Effector memory CD4-positive, alpha-beta T cell (primary cell): ENCODE measurements at places on chromosomes 13 and 19.

DNA sequence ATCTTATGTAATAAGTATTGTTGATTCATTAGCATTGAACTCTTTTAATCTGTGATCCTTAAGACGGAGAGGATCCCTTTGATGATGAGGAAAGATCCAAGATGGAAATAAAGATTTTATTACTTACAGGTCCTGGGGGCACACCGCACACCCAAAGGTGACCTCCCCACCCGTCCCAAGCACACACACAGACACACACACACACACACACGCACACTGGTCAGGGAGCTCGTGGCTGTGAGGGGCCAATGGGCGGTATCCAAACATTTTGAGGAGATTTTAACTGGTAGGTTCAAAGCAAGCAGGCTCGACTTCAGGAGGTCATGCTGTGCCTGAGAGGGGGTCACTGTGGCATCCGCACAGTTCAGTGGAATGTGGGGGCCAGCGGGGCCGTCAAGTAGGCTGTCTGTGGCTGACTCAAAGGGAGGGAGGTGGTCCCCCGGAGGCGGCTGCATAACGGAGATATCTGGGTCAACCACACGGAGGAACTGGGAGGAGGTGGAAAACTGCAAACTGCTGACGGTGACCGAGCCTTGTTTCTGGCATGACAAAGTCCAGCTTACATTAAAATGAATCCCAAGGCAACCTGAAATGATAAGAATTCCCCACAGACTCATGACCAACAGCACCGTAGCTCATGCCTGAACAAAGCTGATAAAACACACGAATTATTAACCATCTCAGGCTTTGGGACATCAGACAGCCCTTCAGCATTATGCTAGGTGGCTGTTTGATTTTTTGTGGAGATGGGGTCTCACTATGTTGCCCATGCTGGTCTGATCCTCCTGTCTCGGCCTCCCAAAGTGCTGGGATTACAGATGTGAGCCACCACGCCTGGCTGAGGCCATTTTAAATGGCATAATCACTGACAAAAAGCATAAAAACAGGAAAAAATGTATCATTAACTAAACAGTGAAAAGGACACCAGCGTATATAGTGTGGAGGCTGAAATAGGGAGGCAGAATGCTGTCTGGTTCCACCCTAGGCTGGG is 20.9 kb upstream of the SIGLEC11 start:
- no peak for DNase-seq
- H3K36me3 ChIP-seq: peaks cover 35% of the 10 kb centered on the region
- no peaks in the 10 kb centered on the region for H3K4me1 ChIP-seq
- H3K27ac ChIP-seq: no peak overlapping the region

- H3K27me3 ChIP-seq: no peaks in the 10 kb centered on the region
- no peaks in the 10 kb centered on the region for H3K4me1 ChIP-seq
- no peak overlapping the region for H3K27ac ChIP-seq
- no peak overlapping the region for H3K4me3 ChIP-seq
- no peak for DNase-seq
- peaks cover 85% of the 10 kb centered on the region for H3K36me3 ChIP-seq
Observed at GRCh38 chr19:19651076-19651475, 7.6 kb upstream of the GMIP start.

DNA sequence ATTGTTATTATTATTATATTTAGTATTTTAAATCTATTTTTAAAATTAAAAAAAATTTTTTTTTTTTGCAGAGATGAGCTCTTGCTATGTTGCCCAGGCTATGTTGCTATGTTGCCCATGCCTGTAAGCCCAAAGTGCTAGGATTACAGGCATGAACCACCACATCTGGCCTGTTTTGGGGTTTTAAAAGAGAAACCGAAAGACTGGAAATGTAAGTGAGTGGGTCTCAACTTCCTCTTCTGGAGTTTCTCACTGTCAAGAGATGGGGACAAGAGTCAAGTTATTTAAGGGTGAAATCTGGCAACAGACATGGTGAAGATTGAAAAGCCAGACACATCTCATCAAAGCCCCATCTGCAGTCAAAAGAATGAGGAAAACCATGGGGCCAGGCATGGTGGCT is 4.2 kb upstream of the OR7G3 start:
- H3K36me3 ChIP-seq: no peaks in the 10 kb centered on the region
- H3K4me1 ChIP-seq: no peaks in the 10 kb centered on the region
- peaks cover 6% of the 10 kb centered on the region for H3K27me3 ChIP-seq
- DNase-seq: no peak
- H3K27ac ChIP-seq: no peak overlapping the region

GRCh38 chr19:18340190-18340989 is at the start of gene PGPEP1:
Gene PGPEP1, plus strand, starts transcription at chr19:18340598. Its CDS starts 84 bp downstream, at chr19:18340682.
- peak within 1 kb of the TSS; percentile 78 for H3K4me3 ChIP-seq
- DNase-seq: peak; percentile 17
- peak within 1 kb of the TSS; percentile 72 for H3K27ac ChIP-seq
- H3K36me3 ChIP-seq: peaks cover 8% of the 10 kb centered on the region

- DNase-seq: no peak
- H3K4me3 ChIP-seq: no peak overlapping the region
- no peak overlapping the region for H3K27ac ChIP-seq
Observed at GRCh38 chr13:30406779-30407416, 15.4 kb upstream of the UBE2L5 start.

GRCh38 chr13:32938314-32938713 is 77.9 kb upstream of the KL start:
- no peaks in the 10 kb centered on the region for H3K36me3 ChIP-seq
- H3K4me1 ChIP-seq: no peaks in the 10 kb centered on the region
- no peak for DNase-seq
- H3K27me3 ChIP-seq: no peaks in the 10 kb centered on the region
- no peak overlapping the region for H3K27ac ChIP-seq

DNA sequence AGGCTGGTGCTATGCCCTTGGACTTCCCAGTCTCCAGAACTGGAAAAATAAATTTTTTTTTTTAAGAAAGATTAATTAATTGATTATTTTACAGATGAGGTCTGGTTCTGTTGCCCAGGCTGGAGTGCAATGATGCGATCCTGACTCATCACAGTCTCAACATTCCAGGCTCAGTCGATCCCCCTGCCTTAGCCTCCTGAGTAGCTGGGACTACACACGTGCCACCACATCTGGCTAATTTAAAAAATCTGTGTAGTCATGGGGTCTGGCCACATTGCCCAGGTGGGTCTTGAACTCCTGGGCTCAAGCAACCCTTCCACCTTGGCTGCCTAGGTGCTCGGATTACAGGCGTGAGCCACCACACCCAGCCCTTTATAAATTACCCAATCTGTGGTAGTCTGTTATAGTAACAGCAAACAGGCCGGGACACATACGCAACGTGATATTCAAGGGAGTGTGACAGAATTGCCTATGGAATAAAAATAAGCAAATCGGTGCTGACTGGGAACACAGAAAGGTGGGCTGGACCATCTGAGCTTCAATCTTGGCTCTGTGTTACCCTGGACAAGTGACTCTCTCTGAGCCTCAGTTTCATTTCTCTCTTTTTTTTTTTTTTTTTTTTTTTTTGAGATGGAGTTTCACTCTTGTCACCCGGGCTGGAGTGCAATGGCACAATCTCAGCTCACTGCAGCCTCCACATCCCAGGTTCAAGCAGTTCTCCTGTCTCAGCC is 42.8 kb downstream of the PIN1 start:
- H3K4me1 ChIP-seq: no peaks in the 10 kb centered on the region
- DNase-seq: no peak
- no peak overlapping the region for H3K4me3 ChIP-seq
- H3K27ac ChIP-seq: no peak overlapping the region
- H3K36me3 ChIP-seq: no peaks in the 10 kb centered on the region

- H3K4me3 ChIP-seq: no peak overlapping the region
- H3K27me3 ChIP-seq: no peaks in the 10 kb centered on the region
- no peak for DNase-seq
- no peak overlapping the region for H3K27ac ChIP-seq
- no peaks in the 10 kb centered on the region for H3K4me1 ChIP-seq
Observed at GRCh38 chr13:66751691-66752090, 478.4 kb downstream of the PCDH9 start.

DNA sequence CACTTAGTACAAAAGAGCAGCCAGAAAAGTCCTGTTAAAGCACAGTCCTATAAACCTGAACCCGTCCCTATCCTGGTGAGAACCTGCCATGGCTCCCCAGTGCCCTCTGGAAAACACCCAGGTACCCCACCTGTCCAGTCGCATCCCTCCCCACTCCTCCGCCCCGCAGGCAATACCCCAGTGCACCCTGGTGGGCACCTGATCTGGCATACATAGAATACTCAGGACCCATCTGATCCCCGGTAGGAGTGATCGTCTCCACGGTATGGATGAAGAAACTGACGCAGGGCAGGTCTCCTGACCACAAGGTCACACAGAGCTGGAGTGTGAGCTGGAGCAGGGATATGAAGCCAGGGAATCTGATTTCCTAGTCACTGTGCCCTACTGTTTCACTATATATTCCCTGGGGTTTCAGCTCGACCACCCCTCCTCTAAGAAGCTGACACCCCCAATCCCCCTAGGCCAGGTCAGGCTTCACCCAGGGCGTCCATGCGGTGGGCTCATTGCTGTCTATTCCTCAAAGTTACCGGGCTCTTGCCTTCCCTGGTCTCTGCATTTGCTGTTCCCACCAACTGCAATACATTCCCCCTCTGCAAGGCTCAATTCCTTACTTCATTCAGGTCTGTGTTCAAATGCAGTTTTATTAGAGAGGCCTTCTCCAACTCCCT is 12.6 kb downstream of the FBXO46 start:
- no peaks in the 10 kb centered on the region for H3K27me3 ChIP-seq
- peaks cover under 1% of the 10 kb centered on the region for H3K36me3 ChIP-seq
- H3K27ac ChIP-seq: peak overlapping the region; percentile 79
- H3K4me3 ChIP-seq: peak overlapping the region; percentile 46

DNA sequence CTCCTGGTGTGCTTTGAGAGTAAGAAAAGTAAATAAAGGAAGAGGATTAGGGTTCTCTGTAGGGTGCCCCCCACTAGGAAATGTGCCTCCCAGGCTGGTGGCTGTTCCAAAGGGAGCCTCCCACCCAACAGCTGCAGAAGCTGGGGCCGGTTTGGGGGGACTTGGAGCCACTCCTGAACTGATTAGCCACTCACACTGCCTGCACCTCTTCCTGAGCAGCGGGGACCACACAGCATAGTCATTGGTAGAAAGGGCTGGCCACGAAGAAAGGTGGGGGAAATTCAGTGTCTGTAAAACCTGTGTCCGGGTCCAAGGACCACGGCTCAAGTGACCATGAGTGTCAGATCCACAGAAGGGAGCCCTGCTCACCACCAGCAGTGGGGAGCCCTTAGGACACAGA is 55.6 kb downstream of the SPACA7 start:
- H3K27me3 ChIP-seq: no peaks in the 10 kb centered on the region
- H3K4me1 ChIP-seq: no peaks in the 10 kb centered on the region
- no peak for DNase-seq
- H3K4me3 ChIP-seq: no peak overlapping the region
- H3K27ac ChIP-seq: no peak overlapping the region
- no peaks in the 10 kb centered on the region for H3K36me3 ChIP-seq

DNA sequence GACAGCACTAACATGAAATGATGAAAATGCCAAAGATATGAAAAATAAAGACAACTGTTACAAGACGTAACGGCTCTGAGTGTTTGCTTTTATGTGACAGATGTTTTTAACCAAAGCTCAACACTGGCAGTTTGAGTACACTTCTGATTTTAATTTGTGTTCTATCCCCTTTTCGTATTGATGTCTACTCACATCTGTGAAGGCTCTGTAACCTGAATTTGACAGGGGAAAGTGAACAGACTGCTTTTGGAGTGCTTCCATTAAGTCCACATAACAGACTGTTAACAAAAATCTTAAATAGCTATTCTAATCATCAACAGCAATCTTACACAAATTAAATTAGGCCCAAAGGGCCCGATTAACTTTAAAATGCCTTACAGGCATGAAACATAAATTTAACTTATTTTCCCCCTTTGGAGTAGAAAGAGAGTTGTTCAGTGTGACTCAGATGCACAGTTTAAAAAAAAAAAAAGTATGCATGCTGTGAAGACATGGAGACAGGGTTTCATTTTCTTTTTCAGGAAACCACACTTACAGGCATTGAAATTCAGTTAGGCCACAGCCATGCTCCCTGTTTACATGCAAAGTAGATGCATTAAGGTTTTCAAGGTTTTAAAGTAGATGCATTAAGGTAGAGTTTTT is 16.3 kb upstream of the RNASEH2B start:
- H3K27me3 ChIP-seq: no peaks in the 10 kb centered on the region
- no peaks in the 10 kb centered on the region for H3K36me3 ChIP-seq
- H3K27ac ChIP-seq: peak overlapping the region; percentile 65
- peaks cover 22% of the 10 kb centered on the region for H3K4me1 ChIP-seq

GRCh38 chr19:34766386-34766785 is 6.6 kb downstream of the ZNF599 start:
- no peaks in the 10 kb centered on the region for H3K27me3 ChIP-seq
- no peak overlapping the region for H3K27ac ChIP-seq
- H3K4me1 ChIP-seq: no peaks in the 10 kb centered on the region
- DNase-seq: no peak
